Neural progenitor cell (in vitro differentiated cells): ENCODE measurements at places on chromosomes 3 and 15. TPM values are rescaled to one million over a fixed set of nuclear protein-coding genes. Genes with fewer than 3 reads are reported as not detected.

- H3K4me3 ChIP-seq: no peak overlapping the region
- H3K27me3 ChIP-seq: no peaks in the 10 kb centered on the region
- no peak for DNase-seq
- no peak overlapping the region for H3K27ac ChIP-seq
These were observed 112.5 kb upstream of the THBS1 start for GRCh38 chr15:39468331-39468730.

DNA sequence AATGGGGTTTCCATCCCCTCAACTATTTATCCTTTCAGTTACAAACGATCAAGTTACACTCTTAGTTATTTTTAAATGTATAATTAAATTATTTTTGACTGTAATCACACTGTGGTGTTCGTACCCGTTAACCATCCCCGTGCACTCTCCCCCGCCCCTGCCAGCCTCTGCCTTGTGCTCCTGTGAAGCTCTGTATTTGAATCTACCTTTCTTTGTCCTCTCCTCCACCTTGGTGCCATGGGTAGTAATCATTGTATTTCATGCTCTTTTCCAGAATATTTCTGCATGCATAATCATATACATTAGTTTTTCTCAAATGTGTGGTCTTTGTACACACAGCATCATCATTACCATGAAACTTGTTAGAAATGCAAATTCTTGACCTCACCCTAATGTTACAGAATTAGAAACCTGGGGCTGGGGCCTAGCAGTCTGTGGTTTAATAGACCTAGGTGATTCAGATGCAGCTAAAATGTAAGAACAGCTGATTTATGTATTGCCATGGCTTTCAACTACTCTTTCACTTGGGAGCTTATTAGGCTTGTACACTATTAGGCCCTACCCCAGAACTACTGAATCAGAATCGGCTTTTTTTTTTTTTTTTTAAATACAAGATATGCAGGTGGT, 91.5 kb downstream of the STT3B start:
- DNase-seq: no peak
- peaks cover 16% of the 10 kb centered on the region for H3K4me1 ChIP-seq
- peaks cover 14% of the 10 kb centered on the region for H3K36me3 ChIP-seq
- H3K4me3 ChIP-seq: no peak overlapping the region
- no peak overlapping the region for H3K27ac ChIP-seq

DNA sequence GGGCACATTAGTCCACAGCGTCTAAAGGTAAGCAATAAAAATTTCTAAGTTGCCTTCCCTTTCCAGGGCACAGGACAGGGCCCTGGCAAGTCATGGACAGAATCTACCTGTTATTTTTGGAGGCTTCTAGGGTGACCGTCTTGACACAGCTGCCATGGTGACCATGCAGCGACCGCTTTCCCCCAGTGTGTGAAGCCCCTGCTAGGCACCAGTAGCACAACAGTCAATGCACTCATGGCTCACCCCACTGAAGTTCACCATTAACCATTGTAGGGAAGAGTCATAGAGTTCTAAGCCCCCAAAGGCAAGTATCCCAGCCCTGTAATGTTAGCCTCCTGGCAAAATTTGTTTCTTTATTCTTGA, 43.8 kb upstream of the SLCO2A1 start:
- H3K4me3 ChIP-seq: no peak overlapping the region
- H3K27me3 ChIP-seq: no peaks in the 10 kb centered on the region
- H3K27ac ChIP-seq: no peak overlapping the region
- DNase-seq: no peak
- no peaks in the 10 kb centered on the region for H3K36me3 ChIP-seq
- H3K4me1 ChIP-seq: peaks cover 12% of the 10 kb centered on the region

GRCh38 chr15:72965671-72966070, 86.6 kb upstream of the NEO1 start:
- no peak for DNase-seq
- H3K4me1 ChIP-seq: no peaks in the 10 kb centered on the region
- no peaks in the 10 kb centered on the region for H3K27me3 ChIP-seq
- H3K36me3 ChIP-seq: no peaks in the 10 kb centered on the region
- H3K27ac ChIP-seq: no peak overlapping the region

GRCh38 chr3:195249858-195250464, 21.0 kb downstream of the XXYLT1 start:
- H3K4me3 ChIP-seq: no peak overlapping the region
- no peak for DNase-seq
- H3K4me1 ChIP-seq: peaks cover 38% of the 10 kb centered on the region
- H3K27me3 ChIP-seq: no peaks in the 10 kb centered on the region
- no peak overlapping the region for H3K27ac ChIP-seq
- no peaks in the 10 kb centered on the region for H3K36me3 ChIP-seq

- no peaks in the 10 kb centered on the region for H3K36me3 ChIP-seq
- DNase-seq: peak; percentile 43
- no peaks in the 10 kb centered on the region for H3K4me1 ChIP-seq
- H3K27ac ChIP-seq: no peak overlapping the region
- H3K4me3 ChIP-seq: no peak overlapping the region
These were observed 17.1 kb downstream of the ZBED2 start for GRCh38 chr3:111577798-111578685.

DNA sequence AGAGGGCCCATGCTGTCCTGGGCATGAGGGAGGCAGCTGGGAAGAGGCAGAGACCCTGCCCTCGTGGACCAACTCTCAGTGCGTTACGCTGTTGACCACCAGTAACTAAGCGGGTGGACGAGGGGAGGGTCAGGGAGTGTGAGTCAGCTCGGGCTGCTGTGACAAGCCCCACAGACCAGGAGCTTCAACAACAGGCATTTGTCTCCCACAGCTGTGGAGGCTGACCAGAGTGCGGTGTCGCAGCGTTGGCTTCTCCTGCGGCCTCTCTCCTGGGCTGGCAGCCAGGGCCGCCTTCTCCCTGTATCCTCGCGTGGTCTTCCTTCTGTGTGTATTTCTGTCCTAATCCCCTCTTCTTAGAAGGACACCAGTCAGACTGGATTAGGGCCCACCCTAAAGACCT, 13.0 kb downstream of the EFCC1 start:
- no peak for DNase-seq
- H3K27ac ChIP-seq: no peak overlapping the region
- no peaks in the 10 kb centered on the region for H3K36me3 ChIP-seq

Gene FOXL2NB
- 0.09 TPM in 1 of 2 replicates, not detected in the other for total RNA-seq

Gene PEX5L
- total RNA-seq: 0.62 and 0.90 TPM in 2 replicates

Gene BFSP2
- total RNA-seq: not detected in 2 replicates
